ENCODE measurements at places on chromosomes 13 and 19.

DNA sequence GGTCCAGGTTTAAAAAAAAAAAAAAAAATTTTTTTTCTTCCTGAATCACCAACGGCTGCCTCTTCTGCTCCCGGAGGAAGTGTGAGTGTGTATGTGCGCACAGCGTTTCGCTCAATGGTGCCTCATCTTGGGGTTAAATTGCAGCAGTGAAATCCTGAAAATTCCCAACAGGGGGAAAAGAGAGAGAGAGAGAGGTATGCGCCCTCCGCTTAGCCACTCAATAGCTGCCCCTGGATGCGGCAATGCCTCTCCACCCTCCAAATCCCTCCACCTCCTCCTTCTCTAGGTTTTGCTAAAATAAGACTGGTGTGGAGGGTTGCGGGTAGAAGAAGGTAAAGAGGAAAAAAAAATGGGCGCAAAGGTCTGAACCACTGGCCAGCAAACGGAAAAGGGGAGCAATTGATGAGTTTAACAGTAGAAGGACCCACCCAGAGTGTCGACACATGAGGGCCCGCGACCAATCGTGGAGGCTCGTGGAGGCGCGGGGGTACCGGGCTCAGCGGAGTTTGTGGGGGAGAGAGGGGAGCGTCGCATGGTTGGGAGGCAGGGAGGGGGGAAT, 853 bp upstream of the CACNA1A start:
- no peak for DNase-seq

GRCh38 chr19:38145623-38146022, 78.4 kb downstream of the DPF1 start:
- DNase-seq: no peak

- DNase-seq: no peak
Measured at GRCh38 chr13:97583907-97584497, 150.0 kb downstream of the RAP2A start.

GRCh38 chr13:34779171-34779570, 162.9 kb upstream of the NBEA start:
- no peak for DNase-seq

- no peak for DNase-seq
Measured at GRCh38 chr19:45717983-45718650, 12.6 kb downstream of the FBXO46 start.

DNA sequence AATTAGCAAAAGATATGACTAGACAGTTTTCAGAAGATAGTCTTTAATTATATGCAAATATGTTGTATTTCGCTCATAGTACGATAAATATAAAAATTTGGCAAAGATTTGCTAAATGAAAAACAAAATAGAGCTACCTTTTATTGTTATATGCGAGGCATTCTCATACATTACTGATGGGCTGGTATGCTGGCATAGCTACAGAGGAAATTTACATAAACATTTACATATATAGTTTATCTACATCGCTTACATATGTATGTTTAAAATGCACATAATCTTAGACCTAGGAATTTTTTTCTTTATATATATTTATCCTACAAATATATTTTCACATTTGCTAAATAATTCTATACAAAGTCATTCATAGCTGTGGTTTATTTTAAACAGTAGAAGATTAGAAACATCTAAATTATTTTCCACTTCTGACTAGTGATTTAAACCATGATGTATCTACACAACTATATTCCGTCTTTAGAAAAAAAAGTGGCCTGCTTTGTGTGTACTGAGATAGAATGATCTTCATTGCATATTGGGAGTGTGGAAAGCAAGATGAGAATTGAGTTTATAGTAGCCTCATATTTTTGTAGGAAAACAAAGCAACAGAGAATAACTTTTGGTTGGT, 1345.0 kb upstream of the SLC10A2 start:
- DNase-seq: no peak

DNA sequence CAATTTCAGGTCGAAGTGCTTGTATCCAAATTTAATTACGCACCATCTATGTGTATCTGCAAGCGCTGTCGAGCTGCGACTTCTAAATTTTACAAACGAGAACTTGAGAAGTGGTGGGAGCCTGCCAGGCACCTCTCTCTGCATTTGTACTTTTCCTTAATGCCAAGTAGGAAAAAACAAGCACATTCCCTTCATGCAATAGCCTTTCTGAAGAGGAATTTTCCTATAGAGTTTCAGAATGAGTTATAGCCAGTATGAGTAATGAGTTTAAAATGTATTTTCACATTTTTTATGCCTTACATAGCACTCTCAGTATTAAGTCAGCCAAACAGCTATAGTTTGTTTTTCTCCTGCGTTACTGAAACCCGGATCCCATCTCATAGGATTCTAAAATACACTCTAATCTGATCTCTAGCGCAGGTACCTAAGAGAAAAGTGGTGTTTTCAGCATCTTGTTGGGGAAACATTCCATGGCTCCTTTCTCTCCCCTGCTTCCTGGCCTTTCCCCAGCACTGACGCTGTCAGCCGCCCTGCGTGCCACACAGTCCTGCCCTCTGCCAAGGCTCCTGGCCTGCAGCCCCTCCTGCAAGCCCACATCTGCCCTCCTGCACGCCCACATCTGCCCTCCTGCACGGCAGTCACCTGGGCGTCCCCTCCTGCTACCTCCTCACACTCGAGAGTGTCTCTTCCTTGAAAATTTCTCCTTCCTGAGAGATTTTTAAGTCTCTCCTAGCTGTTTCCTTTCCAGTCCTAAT, 526.9 kb downstream of the MYO16 start:
- no peak for DNase-seq

DNA sequence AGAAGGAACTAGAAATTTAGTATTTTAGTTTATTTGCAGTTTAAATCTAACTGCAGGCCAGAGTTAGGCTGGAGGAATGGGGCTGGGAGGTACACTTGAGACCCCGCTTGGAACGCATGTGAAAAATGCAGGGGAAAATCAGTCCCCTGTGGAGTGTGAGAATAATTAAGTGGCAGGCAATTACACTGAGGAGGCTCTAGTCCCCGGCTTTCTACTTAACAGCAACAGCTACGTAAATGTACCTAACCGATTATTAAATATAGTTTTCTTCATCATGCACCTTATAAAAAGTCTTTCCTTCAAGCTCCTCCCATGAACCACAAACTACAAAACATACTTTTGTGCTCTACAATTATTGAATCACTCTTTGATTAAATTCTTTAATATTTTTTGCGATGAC, 804 bp downstream of the ZNF708 start:
- no peak for DNase-seq

- DNase-seq: no peak
Measured at GRCh38 chr13:109146912-109147647, 517.7 kb downstream of the MYO16 start.

GRCh38 chr19:6450166-6450565, 9.4 kb downstream of the SLC25A23 start:
- DNase-seq: no peak

GRCh38 chr13:20815464-20815863, 41.7 kb upstream of the EEF1AKMT1 start:
- DNase-seq: no peak

DNA sequence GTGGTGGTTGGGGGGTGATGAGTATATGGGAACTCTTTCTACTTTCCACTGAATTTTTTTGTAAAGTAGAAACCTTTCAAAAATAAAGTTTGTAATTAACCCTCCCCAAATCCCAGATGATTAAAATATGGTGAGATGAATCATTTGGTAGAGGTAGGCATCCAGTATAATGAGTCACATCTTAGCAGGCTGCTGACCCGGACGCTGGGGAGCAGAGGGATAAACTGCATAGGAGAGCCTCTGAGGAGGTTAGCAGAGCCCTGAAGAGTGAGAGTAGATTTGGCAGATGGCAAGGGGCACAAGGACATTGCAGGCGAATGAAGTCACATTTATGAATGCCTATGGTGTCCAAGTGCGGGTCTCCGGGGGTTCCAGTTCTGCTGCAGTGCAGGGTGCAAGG, 293.8 kb downstream of the FGF9 start:
- no peak for DNase-seq

GRCh38 chr13:51683597-51683996, 99.3 kb downstream of the WDFY2 start:
- no peak for DNase-seq

GRCh38 chr13:32581177-32581786, 5.0 kb upstream of the PDS5B start:
- no peak for DNase-seq

GRCh38 chr19:16945364-16945714, 56.5 kb downstream of the F2RL3 start:
- DNase-seq: no peak

DNA sequence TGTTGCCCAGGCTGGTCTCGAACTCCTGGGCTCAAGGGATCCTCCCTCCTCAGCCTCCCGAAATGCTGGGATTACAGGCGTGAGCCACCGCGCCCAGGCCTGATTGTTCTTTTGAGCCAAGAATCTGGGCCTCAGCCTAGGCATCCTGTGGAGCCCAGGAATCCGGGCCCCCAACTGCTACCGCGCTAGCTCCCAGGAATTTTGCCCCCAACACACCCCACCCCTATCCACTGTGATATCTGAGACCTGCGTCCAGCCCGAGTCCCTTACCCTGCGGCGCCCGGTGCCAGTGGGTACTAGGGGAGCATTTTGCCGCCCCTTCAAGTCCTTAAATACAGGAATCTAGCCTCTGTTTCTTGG, 838 bp upstream of the MYADM start:
- no peak for DNase-seq

DNA sequence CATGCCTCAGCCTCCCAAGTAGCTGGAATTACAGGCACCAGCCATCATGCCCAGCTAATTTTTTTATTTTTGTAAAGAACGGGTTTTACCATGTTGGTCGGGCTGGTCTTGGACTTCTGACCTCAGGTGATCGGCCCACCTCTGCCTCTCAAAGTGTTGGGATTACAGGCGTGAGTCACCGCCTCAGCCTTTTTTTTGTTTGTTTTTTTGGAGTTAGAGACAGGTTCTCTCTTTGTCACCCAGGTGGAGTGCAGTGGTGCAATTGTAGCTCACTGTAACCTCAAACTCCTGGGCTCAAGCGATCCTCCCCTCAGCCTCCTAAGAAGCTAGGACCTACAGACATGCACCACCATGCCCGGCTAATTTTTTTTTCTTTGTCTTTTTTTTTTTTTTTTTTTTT, 15.6 kb upstream of the NOTCH3 start:
- DNase-seq: no peak

DNA sequence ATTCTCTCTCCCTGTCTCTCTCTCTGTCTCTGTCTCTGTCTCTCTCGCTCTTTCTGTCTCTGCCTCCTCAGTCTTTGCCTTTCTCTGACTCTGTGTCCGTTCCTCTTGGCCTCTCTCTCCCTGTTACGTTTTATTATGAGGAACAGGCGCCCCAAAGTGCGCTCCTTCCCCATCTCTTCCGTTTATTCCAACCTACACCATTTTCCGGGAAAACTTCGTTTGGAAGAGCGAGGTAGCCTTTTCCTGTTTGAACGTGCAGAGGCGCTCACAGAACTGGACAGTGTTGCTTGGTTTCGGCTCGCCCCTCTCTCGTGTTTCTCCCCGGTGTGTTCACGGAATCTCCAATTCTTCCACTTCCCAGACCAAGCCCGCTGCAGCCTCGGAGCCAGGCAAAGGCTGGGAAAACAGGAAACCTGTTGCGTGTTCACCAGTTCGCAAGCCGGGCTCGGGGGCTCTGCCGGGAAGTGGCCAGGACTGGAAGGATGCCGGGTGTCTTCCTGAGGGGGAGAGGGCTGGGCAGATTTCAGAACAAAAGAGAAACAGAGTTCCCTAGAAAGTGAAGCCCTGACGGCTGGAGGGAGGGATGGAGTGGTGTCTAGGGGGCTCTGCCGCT, 605 bp downstream of the TMEM255B start:
- DNase-seq: no peak

- no peak for DNase-seq
Measured at GRCh38 chr13:44703371-44703770, 127.2 kb upstream of the TSC22D1 start.

DNA sequence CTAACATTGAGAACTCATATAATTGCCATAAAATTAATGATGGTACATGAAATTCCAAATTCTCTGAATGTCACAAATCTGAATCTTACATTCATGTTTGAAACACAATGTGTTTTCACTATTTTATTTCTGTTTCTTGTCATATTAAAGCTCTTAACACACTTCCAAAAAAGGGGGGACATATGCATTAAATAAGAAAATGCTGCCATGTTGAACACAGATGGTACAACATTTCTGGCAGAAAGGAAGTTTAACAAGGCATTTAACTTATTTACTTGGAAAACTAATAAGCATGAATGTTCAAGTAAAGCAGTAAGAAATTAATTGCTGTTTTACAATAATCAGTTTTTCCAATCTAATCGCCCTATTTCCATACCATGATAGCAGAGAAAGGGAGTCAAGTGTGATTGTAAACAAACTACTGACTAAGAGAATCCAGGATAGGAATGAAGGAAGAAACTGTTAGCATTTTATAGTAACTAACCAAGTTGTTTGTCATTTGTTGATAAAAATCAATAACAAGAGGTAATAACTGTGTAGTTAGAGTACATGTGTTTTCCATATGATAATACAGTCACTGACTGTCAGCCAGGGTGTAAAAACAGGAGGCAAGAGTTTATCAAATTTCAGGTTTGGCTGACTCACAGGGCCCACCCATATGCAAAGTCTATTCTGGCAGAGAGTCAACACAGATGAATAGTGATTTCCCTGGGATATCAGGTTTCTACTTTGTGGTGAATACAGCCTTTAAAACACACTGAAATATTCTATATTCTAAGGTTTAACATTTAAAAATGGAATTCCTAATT, 5.7 kb upstream of the FOXO1 start:
- DNase-seq: no peak

GRCh38 chr19:38733241-38733492, 11.1 kb downstream of the CAPN12 start:
- DNase-seq: no peak

GRCh38 chr19:45782820-45783785, 813 bp upstream of the DMPK start:
- no peak for DNase-seq

DNA sequence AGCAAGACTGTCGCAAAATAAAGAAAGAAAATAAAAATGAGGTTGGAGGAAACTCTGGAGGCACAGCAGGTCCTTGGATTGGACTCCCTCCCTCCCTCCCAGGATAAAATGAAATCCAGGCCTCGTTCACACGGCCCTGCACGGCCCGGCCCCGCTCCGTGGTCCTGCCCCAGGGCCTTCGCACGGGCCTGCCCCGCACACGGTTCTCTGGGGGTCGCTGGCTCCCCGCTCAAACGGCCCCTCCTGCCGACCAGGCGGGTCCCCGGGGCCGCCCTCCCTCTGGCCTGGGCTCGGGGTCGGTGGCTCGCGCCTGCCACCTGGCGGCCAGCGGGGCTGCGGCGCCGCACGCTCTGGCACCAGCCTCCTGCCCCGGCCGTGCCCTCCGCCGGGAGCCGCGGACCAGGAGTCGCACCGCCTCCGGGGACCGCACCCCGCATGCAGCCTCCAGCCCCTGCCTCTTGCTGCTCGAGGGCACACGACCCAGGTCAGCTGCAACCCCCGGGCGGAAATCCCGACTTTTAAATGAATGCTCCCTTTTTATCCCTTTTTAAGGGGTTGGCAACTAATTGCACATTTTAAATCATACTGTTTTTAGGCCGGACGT, 1.5 kb upstream of the WDR18 start:
- peak; percentile 69 for DNase-seq

GRCh38 chr13:96191367-96191766, 101.5 kb downstream of the HS6ST3 start:
- DNase-seq: no peak
